Motor neuron (in vitro differentiated cells): ENCODE measurements at places on chromosomes 4 and X.

DNA sequence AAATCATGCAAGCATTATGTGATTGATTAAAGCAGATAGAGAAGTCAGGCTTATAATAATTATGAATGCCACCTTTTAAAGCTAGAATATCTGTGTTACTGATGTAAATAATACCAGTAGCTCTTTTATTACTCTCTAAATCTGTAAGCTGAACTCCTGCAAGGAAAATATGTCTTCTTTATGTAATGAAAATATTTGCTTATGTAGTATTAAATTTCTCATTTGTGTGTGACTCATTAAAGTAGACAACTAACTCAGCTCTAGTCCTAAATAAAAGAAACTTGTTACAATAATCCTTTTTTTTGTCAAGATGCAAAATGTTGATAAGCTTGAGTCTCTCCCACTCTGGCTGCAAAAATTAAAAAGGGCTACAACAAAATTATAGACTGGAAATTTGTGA is 137.7 kb upstream of the FAT1 start:
- no peak for ATAC-seq

- ATAC-seq = no peak
Observed at GRCh38 chrX:50606300-50606950, 135.8 kb upstream of the DGKK start.

DNA sequence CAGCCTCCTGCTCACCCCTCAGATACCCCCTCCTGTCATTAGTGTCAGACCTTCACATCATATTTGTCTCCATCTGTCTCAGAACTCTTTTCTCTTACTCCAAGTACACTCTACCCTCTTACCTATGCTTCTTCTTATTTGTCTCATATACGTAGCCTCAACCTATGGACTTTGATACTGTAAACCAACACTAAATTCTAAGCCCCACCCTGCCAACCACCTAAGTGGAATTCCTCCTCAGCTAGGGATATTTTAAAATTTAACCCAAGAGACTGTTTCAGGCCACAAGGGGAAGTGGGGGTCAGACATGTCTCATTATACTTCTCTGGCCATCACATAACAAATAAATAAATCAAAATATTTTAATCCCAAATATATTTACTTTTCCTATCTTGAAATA is 778.1 kb upstream of the GRID2 start:
- no peak for ATAC-seq

DNA sequence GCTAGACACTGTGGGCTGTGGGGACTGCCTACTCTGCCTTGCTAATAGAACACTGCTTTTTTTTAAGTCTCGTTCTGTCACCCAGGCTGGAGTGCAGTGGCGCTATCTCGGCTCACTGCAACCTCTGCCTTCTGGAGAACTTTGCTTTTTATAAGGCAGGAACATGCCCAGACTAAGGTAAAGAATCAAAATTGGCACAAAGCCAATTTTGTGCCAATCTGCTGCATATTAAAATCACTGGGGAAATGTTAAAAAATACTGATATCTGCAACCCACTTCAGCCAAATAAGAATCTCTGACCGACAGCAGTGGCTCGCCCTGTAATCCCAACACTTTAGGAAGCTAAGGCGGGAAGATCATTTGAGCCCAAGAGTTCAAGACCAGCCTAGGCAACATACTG is 36.5 kb upstream of the CEP135 start:
- no peak for ATAC-seq

DNA sequence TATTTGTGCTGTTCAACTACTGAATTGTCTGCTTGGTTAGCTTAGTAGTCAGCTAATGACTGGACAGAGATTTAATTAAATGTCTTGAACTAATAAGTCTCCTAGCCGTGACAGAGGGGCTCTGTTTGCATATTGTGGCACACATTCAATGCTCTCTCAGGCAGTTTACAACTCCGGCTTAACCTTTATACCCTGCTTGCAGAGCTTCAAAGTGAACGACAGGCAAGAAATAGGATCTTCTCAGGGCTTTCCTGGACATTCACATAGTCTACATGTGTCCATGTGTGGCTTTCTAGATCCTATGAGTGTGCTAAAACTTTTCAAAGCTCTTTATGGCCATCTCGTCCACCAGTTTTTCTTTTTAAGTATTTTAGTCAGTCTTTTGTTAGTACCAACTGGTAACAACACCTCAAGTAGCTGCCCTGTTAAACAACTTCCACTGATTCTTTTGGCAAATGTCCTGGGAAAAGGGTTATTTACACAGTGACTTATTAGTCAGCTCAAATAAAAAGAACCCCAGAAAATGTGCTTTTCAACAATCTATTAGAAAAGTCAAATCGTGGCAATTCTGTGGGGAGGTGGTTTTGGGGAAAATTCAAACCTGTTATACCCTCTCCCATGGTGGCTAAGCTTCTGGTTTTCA is 28.6 kb downstream of the OR13H1 start:
- no peak for ATAC-seq

DNA sequence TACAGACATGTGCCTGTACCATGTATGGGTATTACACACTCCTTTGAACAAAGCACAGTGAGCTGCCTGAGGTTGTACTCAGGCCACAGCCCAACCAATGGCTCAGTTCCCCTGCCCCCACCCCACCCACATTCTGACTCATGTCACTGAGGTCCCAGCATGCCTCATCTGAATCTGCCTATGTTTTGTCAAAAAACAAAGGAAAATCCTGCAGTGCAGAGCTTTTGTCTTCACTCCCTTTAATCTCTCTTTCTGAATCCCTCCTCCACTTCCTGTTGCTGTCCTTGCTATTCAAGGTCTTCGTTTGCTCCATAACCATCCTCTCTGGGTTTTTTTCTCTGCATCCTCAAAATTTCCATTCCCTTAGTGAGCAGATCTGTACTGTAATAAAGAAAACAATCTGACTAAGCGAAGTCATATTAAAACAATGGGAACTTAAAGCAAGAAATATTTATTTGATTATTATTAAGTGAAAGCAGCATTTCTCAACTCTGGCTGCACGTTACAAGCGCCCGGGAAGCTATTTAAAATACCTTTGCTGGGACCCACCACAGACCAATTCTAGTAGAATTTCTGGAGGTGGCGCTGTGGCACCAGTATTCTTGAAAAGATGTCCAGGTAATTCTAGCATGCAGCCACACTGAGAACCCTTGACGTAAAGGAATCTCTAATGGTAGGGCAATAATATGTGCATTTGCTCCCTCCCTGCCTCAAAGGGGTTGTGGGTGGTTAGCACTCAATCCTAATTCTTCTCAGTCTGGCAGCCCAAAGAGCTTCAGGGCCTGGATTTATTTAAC is 8.7 kb downstream of the GUCY2F start:
- ATAC-seq = peak; percentile 67

- no peak for ATAC-seq
Observed at GRCh38 chr4:77073981-77074380, 1.8 kb downstream of the CCNI start.

GRCh38 chrX:140360284-140360683 is 144.6 kb downstream of the SOX3 start:
- no peak for ATAC-seq
